NCI-H748 treated with DMSO at 0.1 percent for 48 hours (cell line): ENCODE measurements at places on chromosomes 1 and 21.
A peak's percentile ranks its signal among the peaks of the same experiment; 100 is the strongest.

- DNase-seq = peak; percentile 93
Measured at GRCh38 chr1:151510957-151511635, at the start of gene CGN. TSS of gene CGN (plus strand) at chr1:151511387. CDS start at chr1:151518520, 7,133 bp downstream.

DNA sequence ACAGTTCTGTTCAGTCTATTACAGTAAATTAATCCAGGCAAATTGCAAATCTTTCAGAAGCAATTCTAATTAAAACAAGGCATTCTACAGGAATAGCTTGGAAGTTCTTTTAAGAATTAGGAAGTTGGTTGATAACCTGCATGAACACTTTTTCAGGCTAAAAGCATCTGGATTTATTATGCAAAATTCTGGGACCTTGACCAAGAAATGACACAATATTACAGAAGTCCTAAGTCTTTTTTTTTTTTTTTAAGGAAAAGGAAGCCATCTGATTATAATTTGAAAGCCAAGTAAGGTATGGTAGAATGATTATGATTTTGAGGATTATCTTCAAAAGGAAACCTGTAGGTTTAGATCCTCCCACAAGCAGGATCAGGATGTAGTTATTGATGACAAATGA is 74.7 kb upstream of the KCNK2 start:
- no peak for DNase-seq

- DNase-seq = no peak
Measured at GRCh38 chr21:39098696-39099200, 84.5 kb downstream of the PSMG1 start.

GRCh38 chr1:31843506-31843905 is 27.7 kb upstream of the SPOCD1 start:
- DNase-seq = no peak

DNA sequence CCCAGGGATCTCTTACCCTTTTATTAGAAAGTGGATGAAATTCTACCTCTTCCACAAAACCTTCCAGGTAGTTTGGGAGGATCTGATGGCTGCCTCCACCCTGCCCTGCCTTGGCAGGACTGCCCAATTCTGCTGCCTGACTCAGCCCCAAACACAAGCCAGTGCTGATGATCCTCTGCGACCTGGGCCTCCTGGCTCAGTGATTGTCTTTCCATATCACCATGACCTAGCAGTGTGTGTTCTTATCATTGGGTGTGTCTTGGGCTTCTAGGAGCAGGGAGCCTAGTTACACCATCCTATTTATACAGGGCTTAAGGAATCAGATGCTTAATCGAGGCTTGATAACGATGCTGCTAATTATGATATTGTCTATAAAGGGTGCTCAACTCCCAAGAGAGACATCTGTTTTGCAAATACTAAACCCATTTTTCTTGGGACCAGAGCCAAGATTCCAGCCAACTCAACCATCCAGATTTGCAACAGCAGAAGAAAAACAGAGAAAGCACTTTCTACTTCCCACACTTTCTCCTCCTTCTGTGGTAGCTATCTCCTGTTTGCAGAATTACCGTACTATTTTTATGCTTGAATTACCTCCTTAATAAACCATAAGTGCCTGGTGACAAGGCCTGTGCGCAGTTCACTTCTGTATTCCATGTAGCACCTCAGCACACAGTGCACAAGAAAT is 36.5 kb upstream of the KIF21B start:
- no peak for DNase-seq

- no peak for DNase-seq
Measured at GRCh38 chr1:66468722-66469121, 65.2 kb upstream of the SGIP1 start.

- DNase-seq = no peak
Measured at GRCh38 chr1:154236855-154237254, 16.1 kb downstream of the UBAP2L start.

DNA sequence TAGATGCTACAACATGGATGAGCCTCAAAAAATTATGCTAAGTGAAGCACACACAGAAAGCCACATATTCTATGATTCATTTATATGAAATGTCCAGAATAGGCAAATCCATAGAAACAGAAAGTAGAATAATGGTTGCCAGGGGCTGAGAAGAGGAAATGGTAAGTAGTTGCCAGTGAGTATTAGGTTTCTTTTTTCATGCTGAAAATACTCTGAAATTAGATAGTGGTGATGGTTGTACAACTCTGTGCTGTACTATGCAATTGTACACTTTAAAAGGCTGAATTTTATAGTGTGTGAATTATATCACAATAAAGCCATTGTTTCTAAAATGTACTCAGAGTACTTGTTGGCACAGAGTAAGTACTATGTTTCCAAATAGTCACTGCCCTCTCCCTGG is 15.5 kb upstream of the GFI1 start:
- DNase-seq = no peak

GRCh38 chr1:119288751-119289150 is 79.8 kb upstream of the HAO2 start:
- no peak for DNase-seq

- DNase-seq = no peak
Measured at GRCh38 chr1:56983484-56983883, 17.7 kb upstream of the C8B start.
